ENCODE measurements at places on chromosomes 1 and 21.

- peak; percentile 10 for DNase-seq
Observed at GRCh38 chr1:28845786-28846543, 34.0 kb downstream of the OPRD1 start.

DNA sequence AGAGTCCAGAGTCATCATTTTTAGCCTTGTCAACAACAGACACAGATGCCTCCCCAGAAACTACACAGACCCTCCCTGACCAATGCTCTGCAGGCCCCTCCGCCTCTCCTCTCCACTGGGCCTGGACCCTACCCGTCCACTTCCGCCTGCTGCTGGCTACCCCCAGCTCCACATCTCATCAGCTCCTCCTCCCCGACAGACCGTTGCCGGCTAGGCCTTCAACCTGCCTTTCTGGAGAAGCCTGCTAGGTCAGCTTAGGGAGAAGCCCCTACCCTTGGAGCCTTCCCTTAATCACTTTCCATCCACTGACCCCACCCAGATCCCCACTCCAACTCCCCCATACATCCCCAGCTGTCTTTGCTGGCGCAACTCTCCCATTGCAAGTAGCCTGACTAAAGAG is 1.4 kb downstream of the TRIM17 start:
- DNase-seq, result no peak

GRCh38 chr1:182332261-182333060 is 59.1 kb downstream of the GLUL start:
- no peak for DNase-seq

GRCh38 chr1:112956544-112957132 is 642 bp upstream of the SLC16A1 start:
- peak; percentile 83 for DNase-seq

DNA sequence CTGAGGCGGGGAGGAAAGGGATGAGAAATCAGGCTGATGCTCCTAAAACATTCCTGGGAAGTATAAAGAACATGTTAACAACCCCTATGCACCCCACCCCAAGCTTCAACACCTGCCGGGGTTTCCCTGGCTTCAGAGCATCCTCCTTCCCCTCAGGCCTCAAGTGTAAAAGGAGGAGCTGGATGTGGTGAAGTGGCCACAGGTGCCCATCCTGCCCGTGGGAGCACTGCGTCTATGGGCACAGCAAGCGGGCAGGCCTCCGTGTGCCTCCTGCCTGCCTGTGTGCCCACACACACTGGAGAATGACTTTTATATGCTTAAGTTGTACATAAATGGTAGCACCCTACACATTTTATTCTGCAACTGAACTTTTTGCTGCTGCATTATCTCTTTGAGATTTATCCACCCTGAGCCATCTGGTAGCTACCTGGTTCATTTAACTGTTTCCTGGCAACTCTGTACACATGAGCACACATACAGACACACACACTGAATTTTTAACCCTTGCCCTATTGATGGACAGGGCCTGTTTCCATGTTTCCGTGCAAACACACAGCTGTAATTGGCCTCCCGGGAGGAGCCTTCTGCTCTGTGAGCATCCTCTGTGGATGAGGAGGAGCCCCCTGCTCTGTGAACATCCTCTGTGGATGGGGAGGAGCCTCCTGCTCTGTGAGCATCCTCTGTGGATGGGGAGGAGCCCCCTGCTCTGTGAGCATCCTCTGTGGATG is 13.4 kb upstream of the FTCD start:
- DNase-seq, result no peak

- DNase-seq, result peak; percentile 30
Observed at GRCh38 chr1:151612501-151613281, 841 bp downstream of the SNX27 start.

DNA sequence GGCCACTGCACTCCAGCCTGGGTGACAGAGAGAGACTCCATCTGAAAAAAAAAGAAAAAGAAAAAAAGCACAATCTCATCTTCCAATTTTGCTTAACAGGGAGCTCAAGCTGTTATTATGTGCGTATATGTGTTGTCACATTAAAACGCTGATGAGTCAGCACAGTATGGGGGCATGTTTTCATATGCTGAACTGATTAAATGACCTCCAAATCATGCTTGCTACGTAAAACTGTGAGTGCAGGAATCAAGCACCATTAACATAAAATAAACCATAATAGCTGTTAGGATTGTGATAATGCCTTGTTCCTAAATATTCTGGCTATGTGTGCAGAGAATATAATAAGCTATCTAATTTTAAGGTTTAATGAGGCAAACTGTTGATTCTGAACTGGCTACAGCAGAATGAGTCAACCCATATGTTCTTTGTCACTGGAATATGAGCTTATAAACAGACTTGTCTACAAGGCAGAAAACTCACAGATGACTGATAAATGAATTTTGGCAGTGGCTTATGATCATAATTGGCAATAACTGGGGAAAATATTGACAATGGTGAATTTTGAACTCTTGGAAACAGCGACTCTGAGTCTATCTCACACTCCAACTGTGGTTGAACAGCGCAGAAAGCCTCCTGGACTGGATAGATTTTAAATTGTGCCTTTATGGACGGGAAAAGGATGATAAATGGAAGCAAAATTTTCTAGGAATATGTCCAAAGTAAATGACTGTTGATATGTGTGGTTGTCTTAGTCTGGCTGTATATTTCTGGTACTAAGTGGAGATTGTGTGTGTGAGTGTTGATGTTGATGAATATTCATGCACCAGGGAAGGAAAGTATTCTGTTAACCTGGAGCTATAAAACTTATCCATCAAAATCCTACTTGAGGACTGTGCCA is 75.5 kb downstream of the VCAM1 start:
- no peak for DNase-seq

DNA sequence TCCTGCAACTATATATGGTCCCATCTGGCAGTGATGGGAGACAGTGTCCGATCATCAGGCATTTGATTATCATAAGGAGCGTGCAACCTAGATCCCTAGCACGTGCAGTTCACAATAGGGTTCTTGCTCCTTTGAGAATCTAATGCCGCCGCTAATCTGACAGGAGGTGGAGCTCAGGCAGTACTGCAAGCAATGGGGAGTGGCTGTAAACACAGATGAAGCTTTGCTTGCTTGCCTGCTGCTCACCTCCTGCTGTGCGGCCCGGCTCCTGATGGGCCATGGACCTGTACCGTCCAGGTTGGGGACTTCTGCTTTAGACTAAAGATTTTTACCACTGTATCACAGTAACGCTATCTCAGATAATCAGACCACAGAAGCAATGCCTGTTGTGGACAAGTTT is 63.8 kb downstream of the TGFB2 start:
- DNase-seq, result no peak

DNA sequence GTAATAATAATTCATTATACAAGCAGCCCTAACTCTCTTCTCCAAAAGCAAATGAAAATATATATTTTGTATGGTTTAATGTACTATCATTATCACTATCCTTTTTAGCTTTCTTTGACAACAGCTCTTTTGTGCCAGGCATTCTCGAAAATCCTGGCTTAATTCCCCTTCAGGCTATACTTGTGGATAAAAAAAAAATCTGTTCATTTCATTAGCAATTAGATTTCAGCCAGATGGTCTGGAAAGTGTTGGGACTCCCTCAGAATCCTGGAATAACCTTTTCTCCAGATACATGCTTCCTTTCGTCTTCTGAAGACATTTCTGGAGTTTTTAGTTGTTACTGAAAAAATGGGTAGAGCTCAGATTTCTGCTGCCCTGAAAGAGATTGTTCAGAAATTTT is 83.4 kb upstream of the PLPPR4 start:
- peak; percentile 88 for DNase-seq

GRCh38 chr1:42420121-42420520 is 35.7 kb downstream of the ZMYND12 start:
- peak; percentile 38 for DNase-seq

GRCh38 chr1:184582411-184582810 is 172.2 kb downstream of the EDEM3 start:
- DNase-seq, result no peak

- no peak for DNase-seq
Observed at GRCh38 chr1:66853379-66853778, 52.3 kb upstream of the INSL5 start.

- no peak for DNase-seq
Observed at GRCh38 chr21:30629200-30629599, 5.8 kb upstream of the KRTAP20-2 start.

DNA sequence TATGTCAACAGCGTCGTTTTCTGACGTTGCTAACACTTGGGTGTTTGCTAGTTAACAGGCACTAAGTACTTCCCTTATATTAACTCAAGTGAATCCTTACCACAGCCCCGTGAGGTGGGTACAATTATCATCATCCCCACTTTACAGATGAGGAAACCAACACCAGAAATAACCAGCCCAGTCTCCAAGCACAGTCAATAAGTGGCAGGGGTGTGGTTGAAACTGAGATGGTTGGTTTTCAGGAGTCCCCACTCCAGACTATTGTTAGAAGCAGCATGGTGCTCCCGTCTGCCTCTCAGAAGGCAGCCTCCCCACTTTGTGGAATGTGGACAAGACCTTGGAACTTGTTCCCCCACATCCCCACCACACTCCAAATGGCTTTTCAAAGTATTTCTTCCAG is 45.7 kb upstream of the ACOT11 start:
- DNase-seq, result no peak

- no peak for DNase-seq
Observed at GRCh38 chr1:93828367-93828755, 50.6 kb downstream of the DNTTIP2 start.

GRCh38 chr1:65109487-65109886 is 38.5 kb upstream of the AK4 start:
- peak; percentile 0 for DNase-seq

GRCh38 chr1:203512848-203513584 is 19.1 kb downstream of the OPTC start:
- no peak for DNase-seq

GRCh38 chr1:184075055-184076029 is 23.8 kb downstream of the TSEN15 start:
- peak; percentile 81 for DNase-seq

DNA sequence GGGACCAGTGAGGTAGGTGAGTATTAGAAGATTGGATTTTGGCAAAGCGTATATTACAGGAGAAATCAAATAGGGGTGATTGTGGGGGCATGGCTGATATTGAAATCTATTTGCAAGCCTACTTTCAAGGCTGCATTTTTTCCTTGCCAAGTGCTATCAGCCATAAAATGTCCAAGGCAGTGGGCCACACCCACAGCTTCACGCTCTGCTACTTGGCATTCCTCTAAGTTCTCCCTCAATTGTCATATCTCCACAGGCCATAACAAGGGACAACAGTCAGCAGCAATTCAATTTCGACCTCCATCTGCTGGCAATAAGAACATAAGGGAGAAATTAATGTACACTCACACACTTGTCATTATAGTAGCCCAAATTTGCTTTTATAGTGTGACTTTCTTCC is 667.1 kb upstream of the PKN2 start:
- DNase-seq, result no peak

GRCh38 chr21:19853709-19854575 is 1144.3 kb upstream of the NCAM2 start:
- DNase-seq, result no peak

DNA sequence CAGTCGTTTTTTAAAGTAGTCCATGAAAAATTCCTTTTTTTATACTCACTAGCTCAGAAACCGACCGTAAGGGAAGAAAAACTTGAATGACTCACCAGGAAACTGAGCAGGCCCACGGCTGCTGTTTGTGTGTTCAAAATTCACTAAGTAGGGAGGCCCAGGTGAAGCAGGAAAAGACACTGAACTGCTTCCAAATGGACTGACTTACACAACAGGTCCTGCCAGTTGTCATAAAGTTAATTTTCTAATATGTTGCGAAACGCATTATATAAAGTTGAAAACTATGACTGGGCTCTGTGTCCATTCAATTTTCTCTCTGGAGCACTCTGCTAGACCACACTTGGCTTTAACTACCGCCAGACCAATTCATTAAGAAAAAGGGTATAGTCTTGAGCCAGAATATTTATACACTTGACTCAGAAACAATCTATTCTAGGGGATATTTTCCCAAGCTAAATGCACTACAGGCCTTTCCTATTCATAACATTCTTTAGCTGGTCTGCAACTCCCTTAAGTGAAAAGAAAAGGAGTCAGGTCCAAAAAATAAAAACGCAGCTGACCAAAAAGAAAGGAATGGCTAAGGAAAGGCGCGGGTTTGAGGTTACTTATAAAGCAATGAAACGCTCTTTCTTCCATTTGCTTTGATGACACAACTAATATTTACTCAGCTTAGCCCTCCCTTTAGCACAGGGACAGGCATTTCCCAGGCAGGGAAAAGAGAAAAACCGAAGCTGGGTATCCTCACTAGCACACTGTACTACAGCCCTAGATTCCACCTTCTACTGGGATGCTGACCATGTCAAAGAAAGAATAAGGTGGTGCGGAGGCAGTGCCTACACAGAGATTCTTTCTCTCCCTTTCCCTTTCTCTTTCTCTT is 306.3 kb upstream of the ESRRG start:
- no peak for DNase-seq

- DNase-seq, result no peak
Observed at GRCh38 chr1:111778541-111779051, 22.9 kb downstream of the DDX20 start.

GRCh38 chr1:9247894-9248293 is 13.3 kb downstream of the H6PD start:
- no peak for DNase-seq

- no peak for DNase-seq
Observed at GRCh38 chr1:24119859-24120756, 8.2 kb upstream of the MYOM3 start.

DNA sequence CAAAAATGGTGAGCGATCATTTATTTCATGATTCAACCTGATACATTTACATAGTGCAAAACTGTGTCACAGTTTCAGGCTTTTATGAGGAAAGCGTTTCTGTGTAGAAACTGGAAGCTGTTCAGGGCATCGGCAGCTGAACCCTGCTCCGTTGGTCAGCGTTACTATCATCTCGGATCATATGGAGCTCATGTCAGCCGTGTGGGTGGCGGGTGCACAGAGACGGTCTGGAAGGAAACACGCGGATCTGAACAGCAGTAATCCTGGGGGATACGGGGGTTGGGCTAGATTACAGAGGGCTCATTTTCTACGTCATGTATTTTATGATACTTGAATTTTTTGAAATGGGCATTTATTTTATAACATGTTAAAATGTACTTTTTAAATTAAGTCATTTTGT is 15.1 kb downstream of the C1orf174 start:
- no peak for DNase-seq

DNA sequence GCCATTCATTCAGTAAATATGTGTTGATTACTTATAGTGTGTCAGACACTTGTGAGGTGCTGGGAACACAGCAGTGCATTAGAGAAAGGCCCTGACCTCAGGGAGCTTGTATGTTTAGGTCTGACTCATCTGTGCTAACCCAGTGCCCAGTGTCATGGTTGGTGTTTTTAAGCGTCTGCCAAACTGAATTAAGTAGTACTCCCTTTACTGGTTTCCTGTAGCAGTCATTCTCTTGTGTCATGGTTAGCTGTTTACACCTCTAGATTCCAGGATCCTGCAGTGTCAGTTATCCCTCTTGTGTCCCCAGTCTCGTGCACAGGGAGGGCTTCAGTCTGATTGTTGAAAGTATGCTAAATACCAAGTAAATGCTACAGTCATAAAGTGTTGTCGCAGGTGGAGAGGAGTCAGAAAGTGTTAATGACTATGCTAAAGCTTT is 14.2 kb downstream of the UCK2 start:
- DNase-seq, result no peak

DNA sequence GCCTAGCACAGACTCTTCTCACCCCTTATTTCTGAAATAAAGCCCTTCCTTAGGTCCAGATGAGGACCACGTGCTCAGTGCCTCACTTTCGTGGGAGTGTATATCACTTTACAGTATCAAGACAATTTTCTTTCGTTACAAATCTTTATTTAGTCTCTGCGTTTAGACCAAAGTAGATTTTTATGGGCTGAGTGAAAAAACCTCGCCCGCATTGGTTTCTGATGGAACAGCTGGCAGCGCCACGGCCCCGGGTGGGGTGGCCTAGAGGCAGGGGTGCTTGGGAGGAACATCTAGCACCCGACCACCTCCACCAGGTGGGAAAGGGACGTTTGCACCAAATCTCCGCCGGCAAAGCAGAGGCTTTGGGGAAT is 7.6 kb downstream of the SIM2 start:
- DNase-seq, result no peak
